Erythroblast (primary cell): ENCODE measurements at places on chromosomes 2 and 18.

DNA sequence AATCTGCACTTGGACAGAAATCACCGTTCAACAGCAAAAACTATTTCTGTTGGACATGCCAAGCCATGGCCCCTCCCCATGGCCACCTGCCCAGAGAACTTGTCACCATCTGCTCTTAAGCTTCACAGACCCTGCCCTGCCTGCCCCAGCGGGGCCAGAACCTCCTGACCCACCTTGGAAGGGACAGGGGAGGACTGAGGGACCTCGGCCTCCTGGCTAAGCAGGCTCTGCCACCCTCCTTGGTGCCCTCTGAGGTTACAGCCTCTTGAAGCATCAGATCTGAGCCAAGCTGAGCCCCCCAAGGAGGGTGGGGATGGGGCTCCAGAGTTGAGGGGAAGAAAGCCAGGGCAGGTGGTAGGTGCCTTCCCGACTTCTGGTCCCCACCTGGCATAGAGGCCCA is 6.5 kb downstream of the TEX261 start:
- no peak for DNase-seq

DNA sequence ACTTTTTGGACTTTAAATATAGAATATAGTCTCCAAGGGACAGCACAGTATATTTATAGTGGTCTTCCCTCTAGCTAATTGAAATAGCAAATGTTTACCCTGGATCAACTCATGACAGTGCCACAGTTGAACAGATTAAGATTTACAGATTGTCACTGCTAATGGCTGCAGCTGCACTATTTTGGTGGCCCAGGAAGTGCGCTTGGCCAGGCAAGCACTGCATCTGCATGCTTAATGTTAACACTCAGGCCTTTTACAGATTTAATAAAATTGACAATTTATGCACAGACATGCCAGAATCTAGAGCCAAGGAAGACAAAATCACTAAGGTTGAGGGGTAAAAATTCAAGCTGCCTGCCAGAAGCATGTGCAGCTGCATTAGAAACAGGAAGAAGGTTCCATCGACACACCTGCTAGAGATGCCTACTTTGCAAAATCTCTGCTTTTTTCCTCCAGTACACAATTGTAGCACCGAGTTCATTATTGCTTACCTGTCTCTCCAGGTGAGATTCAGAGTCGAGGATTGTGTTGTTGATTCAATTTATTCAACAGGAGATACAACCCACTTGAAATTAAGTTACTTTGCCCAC is 1042.3 kb upstream of the NRXN1 start:
- no peak for DNase-seq

DNA sequence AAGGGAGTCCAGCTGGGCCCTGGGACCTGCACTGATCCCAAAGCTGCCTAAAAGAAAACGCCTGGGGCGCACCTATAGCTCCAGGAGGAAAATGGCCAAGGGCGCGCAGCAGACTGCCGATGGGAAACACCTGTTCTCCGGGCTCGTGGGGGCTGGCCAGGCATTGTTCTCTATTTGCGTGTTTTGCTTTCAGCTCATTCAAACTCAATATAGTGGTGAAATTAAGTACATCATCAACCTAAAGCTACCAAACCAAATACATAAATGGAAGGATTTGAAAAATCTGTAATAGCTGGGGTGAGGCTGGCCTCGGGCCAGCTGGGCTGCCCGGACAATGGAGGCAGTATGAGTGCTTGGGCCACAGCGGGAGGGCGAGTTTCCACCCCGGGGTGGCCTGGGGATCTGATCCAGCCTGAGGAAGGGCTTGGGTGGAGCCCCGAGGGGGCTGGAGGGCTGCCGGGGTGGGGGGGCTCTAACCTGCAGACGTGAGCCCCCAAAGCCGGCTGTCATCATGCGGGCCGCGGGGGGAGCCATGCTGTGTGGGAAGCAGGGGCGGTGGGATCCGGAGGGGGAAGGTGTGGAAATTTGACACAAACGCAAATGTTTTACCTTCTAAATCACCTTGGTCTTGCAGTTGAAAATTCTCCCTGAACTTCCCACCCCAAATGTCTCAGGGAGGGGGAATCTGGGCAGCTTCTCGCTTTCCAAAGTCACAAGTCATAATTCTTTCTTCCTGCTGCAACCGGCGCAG is 77.6 kb downstream of the ASB1 start:
- DNase-seq: no peak

DNA sequence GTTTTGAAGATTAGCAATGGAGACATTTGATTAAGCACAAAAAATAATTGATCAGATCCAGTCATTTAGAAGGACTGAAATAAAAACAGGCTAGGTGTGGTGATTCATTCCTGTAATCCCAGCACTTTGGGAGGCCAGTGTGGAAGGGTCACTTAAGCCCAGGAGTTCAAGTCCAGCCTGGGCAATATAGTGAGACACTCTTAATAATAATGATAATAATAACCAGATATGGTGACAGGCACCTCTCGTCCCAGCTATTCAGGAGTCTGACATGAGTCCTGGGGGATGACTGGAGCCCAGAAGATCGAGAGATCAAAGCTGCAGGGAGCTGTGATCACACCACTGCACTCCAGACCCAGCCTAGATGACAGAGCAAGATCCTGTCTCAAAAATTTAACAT is 3.5 kb upstream of the FN1 start:
- DNase-seq: no peak

GRCh38 chr2:16141641-16141921 is 201.2 kb downstream of the MYCN start:
- DNase-seq: no peak

DNA sequence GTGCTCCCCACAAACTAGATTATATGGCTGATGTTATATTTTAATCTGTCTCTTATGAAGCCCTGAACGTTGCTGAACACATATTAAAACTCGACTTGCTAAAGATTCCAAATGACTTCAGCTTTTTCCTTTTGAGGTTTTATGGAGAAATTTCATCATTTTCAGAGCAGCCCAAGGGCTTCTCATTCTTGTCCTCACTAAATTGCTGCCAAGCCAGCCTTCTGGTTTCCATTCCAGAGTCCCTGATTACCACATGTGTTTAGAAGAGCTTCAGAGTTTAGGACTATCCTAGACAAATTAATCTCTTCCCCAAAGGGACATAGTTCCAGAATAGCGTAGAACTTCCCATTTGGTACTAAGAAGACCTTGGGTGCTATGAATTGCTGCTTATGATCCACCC is 77.8 kb upstream of the CCDC195 start:
- no peak for DNase-seq

DNA sequence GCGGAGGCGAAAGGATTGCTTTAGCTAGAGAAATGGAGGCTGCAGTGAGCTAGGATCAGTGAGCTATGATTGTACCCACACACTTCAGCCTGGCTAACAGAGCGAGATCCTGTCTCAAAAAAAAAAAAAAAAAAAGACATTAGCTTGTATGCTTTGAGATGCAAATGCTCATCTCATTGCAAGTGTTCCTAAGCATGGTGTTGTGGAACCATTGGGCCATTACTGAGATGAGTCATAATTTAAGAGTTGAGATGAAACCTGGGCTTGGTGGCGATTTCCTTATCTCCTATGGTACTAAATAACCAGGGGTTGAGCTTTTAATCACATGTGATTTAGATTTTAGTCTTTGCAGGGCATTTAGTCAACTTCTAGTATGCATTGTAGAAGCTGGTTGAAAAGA is 2.2 kb downstream of the PLEKHA3 start:
- peak; percentile 65 for DNase-seq
